ENCODE measurements at places on chromosomes 3 and 15.
A peak's percentile ranks its signal among the peaks of the same experiment; 100 is the strongest.

DNA sequence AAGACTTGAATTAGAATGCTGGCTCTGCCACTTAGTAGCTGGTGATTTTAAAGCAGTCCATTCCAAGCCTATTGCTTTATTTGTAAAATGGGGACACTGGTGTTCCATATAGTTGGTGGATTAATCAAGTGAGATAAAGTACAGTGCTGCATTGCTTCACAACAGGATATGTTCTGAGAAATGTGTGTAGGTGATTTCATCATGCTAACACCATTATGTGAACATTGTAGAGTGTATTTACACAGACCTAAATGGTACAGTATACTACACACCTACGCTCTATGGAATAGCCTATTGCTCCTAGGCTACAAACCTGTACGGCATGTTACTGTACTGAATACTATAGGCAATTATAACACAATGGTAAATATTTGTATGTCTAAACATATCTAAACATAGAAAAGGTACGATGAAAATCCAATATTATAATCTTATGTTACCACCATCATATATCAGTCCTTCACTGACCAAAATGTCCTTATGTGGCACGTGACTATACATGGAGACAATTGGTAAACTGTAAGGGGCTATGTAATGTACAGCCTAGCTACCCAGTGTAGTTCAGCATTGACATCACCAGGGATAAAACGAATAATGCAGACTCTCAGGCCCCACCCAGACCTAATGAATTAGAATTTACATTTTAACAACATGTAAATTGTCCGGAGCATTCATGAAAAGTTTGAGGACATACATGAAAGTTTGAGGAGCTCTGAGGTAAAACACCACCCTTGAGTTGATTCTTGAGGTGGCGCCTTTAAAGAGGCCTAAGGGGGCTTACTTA lies 121.4 kb upstream of the BFSP2 start:
- no peak for DNase-seq

DNA sequence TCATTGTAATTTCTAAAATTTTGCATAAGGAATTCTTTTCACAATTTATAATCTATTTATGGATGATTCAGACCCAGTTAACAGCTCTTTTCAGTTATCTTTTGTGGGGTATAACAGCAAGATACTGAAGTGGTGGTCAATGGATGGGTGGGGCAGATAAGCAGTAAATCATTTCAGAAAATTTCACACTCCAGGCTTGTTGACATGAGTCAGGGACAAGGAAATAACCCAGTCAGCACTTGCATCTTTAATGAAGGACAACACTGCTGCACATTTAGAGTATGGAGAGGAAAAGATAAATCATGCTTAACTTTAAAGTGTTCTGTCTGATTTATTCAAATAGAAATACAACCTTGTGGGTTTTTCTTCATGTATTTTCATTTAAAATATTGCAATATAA lies 181.6 kb downstream of the ROBO1 start:
- no peak for DNase-seq

DNA sequence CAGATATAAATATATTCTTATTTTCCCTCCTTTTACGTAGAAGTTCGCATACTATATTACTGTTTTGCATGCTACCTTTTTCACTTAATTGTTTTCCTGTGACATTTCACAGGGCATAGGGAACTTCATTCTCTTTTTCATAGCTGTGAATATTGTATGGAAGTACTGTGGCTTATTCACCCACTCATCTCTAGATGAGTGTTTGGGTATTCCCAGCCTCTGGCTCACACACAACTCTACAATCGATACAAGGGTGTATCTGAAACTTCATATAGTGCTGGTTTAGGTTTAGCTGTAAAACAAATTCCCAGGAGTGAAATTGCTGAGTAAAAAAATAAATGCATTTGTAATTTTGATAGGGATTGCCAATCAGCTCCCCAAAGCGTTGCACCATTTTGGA lies 55.3 kb upstream of the MAGI1 start:
- no peak for DNase-seq

GRCh38 chr3:133840767-133841166 lies 35.2 kb downstream of the SRPRB start:
- no peak for DNase-seq

- no peak for DNase-seq
Observed at GRCh38 chr3:171458864-171459136, 1.4 kb downstream of the TNIK start.

- DNase-seq, result no peak
Observed at GRCh38 chr3:70620956-70621355, 308.5 kb upstream of the MDFIC2 start.

- no peak for DNase-seq
Observed at GRCh38 chr3:12974334-12974733, 98.9 kb downstream of the IQSEC1 start.

DNA sequence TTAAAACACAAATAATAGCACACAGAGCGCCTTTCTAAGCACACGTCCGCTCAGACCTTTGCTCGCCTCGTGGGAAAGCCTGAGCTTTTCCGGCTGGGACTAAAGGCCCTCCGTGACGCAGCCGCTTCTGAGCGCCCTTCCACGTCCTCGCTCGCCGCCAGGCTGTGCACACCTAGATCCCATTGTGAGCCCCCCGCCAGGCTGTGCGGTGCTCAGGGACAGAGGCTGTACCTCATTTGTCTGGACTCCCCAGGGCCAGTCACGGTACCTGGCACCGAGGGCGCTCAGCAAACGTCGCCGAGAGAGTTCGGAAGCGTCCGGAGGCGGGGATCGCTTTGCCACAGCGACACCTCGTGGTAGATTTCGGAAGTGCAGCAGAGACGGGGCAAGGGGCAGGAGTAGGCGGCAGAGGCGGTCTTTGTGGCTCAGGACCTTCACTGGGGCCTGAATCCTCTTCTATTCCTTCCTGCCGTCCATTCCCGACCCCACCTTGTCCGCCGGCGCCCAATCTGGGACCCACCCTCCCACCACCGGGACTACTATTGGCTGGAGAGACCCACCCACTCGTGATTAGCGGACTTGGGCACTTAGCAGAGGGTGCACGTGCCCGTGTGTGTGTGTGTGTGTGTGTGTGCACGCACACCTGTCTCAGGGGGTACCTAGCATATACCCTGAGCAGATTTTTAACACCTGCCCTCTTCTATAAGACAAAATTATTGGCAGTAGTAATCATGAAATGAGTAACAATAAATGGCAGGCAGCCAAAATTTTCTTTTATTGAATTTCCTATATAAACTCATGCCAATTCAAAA lies 65.6 kb downstream of the RHCG start:
- DNase-seq, result peak; percentile 76

DNA sequence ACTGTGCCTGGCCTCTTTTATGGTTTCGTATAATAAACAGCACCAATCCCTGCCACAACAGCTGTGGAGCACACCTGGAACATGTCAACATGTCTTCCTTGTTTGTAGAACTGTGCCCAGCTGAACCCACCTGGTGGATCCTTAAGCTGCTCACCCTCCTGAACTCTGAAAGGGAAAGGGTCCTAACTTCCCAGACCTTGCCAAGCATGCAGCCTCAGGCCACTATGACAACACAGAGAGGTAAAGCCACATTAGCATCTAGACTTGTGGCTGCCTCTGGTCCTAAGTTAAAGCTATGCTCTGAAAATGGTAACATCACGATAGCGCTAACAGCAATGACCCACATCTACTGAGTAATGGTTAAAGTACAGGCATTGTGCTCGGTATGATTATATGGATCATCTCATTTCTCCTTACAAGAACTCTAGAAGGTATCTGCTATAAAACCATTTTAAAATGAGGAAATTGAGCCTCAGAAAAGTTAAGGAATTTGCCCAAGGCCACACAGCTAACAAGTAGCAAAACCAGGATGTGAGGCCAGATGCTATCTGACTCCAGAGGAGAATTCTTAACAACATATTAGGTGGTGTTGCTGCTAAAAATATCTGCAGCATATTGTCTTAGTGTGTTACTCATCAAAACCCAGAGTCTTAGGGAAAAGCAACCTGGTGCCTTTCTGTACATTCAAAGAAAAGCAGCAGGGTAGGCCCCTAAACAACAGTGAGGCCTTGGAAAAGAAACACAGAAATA lies 23.1 kb upstream of the HERC1 start:
- no peak for DNase-seq

- DNase-seq, result no peak
Observed at GRCh38 chr15:43314171-43314570, 16.2 kb downstream of the LCMT2 start.

- no peak for DNase-seq
Observed at GRCh38 chr3:124178531-124178930, 186.6 kb upstream of the ROPN1 start.

- no peak for DNase-seq
Observed at GRCh38 chr15:75049392-75049791, 26.0 kb downstream of the PPCDC start.

DNA sequence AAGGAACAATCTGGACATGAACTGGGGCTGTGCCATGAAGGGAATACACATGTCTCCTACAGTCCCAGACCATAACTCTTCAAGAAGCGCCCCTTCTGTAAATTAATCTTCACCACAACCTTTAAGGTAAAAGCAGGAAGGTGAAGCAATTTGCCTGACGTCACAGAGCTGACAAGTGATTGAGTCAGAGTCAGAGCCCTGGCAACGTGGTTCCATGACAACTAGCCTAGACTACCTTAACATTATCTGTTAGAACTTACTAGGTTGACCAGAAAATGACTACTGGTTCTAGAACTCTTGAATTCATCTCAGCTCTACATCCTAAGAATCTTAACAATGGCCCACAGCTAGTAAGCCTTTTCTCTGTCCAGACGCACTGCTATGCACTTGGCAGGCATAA lies 124.6 kb downstream of the NTRK3 start:
- no peak for DNase-seq

DNA sequence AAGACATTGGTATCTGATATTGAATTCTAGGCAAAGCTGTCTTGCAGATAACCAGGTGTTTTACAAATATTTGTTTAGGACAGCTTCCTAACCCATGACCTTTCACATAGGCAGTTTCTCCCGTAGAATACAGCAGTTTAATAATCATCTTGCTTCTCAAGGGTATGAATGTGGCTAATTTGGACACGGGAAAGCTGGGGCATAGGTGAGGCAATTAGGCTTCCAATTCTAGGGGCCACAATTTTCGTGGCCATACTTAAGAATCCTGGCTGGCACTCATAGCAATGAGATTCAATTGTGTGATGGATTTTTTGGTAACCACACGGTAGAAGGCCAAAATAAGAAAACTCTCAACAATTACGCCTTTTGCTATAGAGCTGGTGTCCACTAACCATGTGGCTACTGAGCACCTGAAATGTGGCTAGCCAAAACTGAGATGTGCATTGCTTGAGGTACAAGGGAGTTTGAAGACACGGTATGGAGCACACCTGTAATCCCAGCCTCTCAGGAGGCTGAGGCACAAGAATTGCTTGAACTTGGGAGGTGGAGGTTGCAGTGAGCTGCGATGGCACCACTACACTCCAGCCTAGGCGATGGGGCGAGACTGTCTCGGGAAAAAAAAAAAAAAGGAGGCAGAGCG lies 34.4 kb downstream of the TFRC start:
- no peak for DNase-seq

- no peak for DNase-seq
Observed at GRCh38 chr3:122349171-122349570, 24.1 kb downstream of the CSTA start.

DNA sequence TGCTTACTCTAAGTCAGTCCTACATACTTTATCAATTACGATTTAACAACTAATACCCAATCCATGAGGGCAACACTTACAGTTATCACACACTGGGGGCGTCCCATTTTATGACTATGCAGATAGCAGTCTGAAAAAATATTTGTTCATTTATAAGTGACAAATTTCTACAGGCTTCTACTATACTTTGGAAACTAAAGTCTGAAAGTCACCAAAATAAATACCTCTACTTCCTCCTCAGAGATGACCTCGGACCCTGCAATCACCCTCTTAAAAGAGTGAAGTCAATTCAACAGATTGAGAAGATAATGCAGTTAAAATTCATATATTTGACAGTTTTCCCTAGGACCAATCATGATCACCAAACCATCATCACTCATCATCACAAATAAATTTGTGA lies 76.6 kb downstream of the GSK3B start:
- no peak for DNase-seq

DNA sequence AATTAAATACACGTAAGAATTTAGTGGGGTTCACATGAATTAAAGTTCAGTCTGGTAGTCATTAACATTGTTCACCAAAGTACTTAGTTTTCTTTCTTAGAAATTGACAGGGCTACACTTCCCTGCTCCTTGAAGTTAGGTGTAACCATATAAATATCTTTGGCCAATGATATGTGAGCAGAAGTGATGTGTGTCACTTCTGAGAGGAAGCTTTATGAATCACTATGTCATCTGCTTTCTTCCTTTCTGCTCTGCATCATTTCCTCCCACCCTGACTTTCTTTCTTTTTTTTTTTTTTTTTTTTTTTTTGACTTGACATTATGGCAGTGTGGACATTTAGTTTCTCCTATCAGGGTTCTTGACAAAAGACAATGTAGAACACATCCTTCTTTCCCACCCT lies 156.2 kb upstream of the COL8A1 start:
- DNase-seq, result no peak

DNA sequence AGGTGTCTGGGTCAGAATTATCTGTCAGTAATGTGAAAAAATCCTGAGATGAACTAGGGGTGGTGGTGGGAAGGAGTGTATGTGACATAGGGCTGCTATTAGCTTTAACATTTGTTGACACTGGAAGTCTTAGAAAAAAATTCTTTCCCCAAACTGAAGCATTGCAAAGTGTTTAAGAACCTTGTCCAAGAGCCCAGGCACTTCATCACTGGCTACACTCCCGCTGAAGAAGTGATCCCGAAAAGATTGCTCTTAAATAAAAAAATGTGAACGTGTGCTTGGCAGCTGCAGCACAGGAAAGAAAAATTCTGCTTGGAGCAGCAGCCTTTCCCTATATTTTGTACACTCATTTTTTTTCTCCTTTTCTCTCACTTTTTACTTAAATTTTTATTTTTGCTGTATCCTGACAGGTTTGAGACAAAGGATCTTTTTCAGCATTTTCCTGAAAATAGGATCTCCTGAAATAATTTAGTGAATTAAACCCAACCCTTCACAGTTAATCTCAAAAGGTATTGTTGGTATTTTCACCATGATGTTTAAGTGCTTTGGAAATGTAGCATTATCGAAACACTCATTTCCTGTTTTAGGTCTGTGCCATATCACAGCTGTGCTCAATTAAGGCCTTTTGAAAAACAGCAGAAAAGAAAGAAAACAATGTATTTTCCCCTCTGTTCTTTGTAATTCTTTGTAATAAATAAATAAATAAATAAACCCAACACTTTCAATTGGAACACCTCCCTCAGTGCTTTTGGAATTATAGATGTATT lies 477.6 kb downstream of the ZNF385D start:
- DNase-seq, result no peak

- no peak for DNase-seq
Observed at GRCh38 chr3:179510496-179510895, 52.2 kb upstream of the ACTL6A start.

GRCh38 chr3:14861446-14862302 lies 42.9 kb downstream of the FGD5 start:
- DNase-seq, result peak; percentile 37

- DNase-seq, result no peak
Observed at GRCh38 chr3:188686324-188686723, 485.4 kb upstream of the TPRG1 start.

- no peak for DNase-seq
Observed at GRCh38 chr3:98148751-98149150, 1.5 kb downstream of the OR5H14 start.

All from T47D (cell line).